ENCODE measurements at places on chromosomes 3 and 15.
A peak's percentile ranks its signal among the peaks of the same experiment; 100 is the strongest.

DNA sequence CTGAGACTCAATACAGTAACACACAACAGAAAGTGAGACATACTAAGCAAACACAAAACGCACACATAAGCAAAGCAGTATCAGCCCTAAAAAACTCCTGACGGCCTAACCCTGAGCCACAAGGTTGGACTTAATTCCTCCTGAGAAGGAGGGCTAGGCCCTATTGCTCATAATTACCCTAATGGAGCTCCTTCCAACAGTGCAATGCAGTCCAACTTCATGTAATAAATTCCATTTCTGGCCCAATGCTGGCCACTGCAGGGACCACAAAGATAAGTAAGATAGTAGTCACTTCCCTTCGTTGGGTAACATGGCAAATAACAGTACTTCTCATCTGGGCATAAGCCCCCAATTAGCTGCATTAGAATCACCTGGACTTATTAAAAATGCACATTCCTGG lies 4.2 kb downstream of the VPS39 start:
- DNase-seq: no peak

- no peak for DNase-seq
These were observed 143.6 kb upstream of the GRM7 start for GRCh38 chr3:6717026-6717943.

DNA sequence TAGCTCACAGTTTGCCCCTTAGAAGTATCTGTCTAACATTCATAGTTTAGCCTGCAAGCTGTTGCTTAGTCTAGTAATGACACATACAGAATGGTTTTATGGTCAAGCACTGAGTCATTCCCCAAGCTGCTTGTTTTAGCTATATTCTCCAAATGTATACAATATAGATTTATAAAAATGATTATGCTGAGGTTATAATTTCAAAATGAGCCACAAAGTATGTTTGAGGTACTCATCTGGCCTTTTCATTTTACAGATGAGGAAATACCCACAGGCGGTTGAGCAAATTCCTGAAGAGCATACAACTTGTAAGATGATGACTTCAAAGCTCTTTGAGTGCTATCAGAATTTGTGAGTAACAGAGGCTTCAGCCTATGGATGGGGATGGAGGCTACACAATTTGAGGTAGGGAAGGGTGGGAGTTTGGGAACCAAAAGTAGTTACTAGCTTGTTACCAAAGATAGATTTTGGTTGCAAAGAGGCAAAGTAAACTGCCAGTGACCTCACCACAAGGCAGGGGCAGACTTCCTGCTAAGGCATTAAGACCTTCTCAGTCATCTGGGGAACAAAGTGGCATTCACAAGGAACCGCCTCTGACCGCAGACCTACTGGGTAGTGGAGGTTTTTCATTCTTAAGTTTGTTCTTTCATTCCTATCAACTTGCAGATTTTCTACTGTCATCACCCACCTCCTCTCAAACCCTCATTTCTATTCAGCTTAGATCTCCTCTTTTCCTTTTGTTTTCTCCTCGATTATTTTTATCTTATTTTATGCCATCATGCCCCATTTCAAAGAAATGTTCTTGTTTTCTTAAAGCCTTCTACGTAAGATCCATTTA lies 257.2 kb upstream of the NECTIN3 start:
- peak; percentile 36 for DNase-seq

DNA sequence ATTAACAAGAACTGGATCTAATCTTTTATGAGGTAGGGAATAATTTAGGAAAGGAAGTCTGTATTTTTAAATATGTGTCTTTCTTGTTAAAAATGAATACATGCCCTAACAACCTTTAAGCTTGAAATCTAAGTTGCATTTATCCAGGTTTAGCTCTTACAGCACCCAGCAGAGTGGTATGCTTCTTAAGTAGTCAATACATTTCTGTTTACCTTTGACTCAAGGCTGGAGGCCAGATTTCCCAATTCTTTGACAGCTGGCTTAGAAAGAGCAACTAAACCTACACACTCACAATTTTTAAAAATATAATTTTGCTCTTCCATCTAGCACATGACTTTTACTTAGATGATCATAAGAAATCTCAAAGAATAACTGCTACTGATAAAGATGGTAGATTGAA lies 148.9 kb downstream of the DPH6 start:
- DNase-seq: no peak

GRCh38 chr3:48047841-48048464 lies 31.7 kb upstream of the MAP4 start:
- no peak for DNase-seq

DNA sequence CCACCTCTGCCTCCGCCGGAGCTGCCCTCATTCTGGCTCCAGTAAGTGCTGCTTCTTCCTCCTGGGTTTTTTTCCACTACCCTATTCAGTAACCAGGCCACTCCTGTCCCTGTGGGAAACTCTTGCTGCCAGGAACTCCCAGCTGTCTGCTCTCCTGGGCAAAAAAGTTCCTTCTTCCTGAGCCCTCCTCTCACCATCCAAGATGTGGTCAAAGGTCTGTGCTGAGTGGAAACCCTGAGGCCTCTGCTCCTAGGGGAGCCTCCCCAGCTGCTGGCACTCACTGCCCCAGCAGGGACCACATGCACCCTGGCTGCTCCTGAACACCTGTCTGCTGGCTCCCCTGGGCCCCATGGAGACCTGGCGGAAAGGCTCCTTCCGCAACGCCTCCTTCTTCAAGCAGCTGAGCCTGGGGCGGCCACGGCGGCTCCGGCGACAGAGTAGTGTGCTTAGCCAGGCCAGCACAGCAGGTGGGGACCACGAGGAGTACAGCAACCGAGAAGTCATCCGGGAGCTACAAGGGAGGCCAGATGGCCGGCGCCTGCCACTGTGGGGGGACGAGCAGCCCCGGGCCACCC lies 454 bp downstream of the C15orf62 start:
- no peak for DNase-seq

DNA sequence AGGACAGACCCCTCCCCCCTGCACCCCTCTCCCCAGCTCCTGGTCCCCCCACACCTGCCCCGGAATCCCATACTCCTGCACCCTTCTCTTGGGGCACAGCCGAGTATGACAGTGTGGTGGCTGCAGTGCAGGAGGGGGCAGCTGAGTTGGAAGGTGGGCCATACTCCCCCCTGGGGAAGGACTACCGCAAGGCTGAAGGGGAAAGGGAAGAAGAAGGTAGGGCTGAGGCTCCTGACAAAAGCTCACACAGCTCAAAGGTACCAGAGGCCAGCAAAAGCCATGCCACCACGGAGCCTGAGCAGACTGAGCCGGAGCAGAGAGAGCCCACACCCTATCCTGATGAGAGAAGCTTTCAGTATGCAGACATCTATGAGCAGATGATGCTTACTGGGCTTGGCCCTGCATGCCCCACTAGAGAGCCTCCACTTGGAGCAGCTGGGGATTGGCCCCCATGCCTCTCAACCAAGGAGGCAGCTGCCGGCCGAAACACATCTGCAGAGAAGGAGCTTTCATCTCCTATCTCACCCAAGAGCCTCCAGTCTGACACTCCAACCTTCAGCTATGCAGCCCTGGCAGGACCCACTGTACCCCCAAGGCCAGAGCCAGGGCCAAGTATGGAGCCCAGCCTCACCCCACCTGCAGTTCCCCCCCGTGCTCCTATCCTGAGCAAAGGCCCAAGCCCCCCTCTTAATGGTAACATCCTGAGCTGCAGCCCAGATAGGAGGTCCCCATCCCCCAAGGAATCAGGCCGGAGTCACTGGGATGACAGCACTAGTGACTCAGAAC lies 9.8 kb downstream of the MAP1A start:
- DNase-seq: no peak

GRCh38 chr3:39332525-39332924 lies 3.0 kb downstream of the CCR8 start:
- no peak for DNase-seq

- peak; percentile 39 for DNase-seq
These were observed 123.5 kb downstream of the RPLP1 start for GRCh38 chr15:69576035-69576526.

- DNase-seq: no peak
These were observed 53.6 kb upstream of the DCLK3 start for GRCh38 chr3:36817806-36818533.

- DNase-seq: no peak
These were observed 453.1 kb downstream of the NSUN3 start for GRCh38 chr3:94515983-94516382.

- no peak for DNase-seq
These were observed 140.2 kb upstream of the RBMS3 start for GRCh38 chr3:29140666-29141065.

GRCh38 chr15:59266028-59266427 lies 59.4 kb downstream of the LDHAL6B start:
- DNase-seq: no peak

DNA sequence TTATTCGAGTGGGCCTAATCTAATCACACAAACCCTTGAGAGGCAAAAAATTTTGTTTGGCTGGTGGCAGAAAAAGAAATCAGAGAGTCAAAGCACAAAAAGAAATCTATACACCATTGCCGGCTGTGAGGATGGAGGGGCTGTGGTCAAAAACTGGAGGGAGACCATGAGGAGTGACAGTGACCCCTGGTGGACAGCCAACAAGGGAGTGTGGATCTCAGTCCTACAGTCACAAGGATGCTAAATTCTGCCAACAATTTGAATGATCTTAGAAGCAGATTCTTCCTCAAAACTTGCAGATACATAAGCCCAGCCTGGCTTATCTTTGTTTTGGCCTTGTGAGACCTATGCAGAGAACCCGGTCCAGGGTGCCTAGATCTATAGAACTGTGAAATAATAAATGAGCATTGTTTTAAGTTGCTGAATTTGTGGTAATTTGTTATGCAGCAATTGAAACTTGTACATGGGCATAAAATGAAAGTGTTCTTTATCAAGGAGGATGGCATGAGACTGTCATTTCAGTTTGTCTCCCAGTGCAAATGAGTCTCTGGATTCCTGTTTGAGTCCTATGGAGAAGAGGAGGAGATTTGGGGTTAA lies 103.0 kb upstream of the ARHGEF26 start:
- no peak for DNase-seq

- no peak for DNase-seq
These were observed 60.6 kb downstream of the CHAC1 start for GRCh38 chr15:41013691-41014414.

DNA sequence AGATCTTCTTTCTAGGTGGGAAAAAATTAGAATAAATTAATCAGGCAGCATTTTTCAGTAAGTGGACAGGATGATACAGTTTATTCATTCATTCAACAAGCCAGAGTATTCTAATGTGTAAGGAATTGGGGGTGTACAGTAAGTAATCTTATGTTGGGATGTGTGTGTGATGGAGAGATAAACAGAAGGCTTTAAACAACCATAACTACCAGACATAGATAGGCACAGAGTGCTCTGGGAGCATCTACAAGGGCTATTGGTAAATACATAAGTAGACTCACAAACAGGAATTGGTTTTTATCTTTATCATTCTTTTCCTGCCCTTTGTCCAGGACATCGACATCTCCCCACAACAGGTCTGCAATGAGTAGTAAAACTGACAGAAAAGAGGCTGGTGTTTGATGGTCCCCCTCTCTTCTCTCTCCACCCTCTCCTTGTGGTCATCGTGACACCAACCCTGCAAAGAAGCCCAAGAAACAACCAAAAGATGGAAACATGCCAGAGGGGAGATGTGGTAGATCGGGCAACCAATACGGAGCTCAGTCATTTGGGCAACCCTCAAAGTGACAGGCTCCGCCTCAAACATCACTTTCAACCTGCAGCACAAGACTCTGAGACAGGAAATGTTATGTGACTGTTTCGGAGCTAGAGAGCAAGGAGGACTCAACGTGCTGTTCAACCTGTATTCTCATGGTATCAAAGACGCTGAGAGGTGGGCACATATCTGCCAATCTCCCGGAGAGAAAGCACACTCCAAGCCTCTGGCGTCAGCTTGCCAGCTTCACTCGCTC lies 28.7 kb upstream of the B3GNT5 start:
- no peak for DNase-seq

GRCh38 chr3:126124148-126124868 lies 40.4 kb upstream of the SLC41A3 start:
- DNase-seq: no peak

- no peak for DNase-seq
These were observed 304.9 kb downstream of the FGF12 start for GRCh38 chr3:192422321-192422996.

GRCh38 chr3:173709026-173709425 lies 311.5 kb downstream of the NLGN1 start:
- DNase-seq: no peak

DNA sequence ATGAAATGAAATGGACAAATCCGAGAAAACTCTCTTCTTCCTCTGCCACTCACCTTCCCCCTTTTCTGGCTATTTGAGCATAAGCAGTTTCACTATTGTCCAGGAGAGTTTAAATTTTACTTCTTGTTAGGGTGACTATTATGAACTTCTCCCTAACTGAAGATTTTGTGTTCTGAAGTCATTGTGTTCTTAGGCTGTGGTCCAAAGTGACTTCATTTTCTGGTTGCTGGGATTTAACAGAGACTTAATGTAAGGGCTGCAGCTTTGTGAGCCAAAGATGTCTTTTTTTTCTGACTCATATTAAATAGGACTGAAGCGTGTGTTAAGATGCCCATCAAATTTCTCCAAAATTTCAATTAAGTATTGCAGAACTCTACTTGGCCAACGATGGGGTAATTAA lies 46.5 kb upstream of the FSTL1 start:
- no peak for DNase-seq

GRCh38 chr15:58556541-58556940 lies 124.8 kb downstream of the LIPC start:
- no peak for DNase-seq

GRCh38 chr3:108091498-108092250 lies 843 bp upstream of the CD47 start:
- DNase-seq: no peak

GRCh38 chr15:42060797-42061196 lies 33.6 kb downstream of the PLA2G4D start:
- DNase-seq: no peak

DNA sequence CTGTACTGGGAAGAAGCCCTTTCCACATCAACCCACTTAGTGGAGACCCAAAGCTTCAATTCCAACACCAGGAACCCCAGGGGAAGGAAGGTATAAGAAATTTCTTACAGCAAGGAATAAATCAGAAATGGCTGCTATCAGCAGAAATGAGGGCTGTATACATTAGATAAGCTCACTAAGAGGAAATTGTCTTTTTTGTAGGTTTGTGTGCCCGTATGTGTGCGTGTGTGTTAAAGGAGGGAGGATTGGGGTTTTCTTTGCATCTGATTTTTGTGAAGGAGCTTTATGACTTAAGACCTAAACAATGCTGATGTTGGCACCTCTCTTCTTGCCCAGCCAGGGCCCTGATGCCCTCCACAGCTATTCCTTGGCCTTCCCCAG lies 18.6 kb downstream of the ARRDC4 start:
- DNase-seq: no peak

GRCh38 chr3:99751649-99752048 lies 66.0 kb upstream of the CMSS1 start:
- DNase-seq: no peak

- no peak for DNase-seq
These were observed 766.5 kb upstream of the CFAP20DC start for GRCh38 chr3:59816312-59816711.

DNA sequence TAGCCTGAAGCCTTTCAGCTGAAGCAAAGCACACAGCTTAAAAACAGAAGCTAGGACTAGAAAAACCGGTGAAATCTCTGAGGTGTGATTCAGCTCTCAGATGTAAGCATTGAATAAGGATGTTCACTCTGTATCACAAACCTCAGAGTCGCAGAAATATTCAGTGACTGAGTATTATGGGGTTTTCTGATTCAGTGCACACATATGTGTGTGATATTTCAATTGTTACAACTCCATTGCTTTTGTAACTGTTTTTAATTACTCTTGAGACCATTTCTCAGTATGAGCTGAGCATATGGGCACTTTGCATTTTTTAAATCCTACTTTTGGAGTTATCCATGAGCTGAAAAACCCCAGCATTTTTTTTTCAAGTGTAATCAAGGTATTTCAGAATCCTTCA lies 868.8 kb downstream of the NTRK3 start:
- DNase-seq: no peak

All from stimulated activated CD8-positive, alpha-beta memory T cell treated with anti-CD3 and anti-CD28 coated beads, Interleukin-2, amount 100 ng/mL, for 48 hours (primary cell).